HAP-1 (cell line): ENCODE measurements at places on chromosomes 7 and 10.

DNA sequence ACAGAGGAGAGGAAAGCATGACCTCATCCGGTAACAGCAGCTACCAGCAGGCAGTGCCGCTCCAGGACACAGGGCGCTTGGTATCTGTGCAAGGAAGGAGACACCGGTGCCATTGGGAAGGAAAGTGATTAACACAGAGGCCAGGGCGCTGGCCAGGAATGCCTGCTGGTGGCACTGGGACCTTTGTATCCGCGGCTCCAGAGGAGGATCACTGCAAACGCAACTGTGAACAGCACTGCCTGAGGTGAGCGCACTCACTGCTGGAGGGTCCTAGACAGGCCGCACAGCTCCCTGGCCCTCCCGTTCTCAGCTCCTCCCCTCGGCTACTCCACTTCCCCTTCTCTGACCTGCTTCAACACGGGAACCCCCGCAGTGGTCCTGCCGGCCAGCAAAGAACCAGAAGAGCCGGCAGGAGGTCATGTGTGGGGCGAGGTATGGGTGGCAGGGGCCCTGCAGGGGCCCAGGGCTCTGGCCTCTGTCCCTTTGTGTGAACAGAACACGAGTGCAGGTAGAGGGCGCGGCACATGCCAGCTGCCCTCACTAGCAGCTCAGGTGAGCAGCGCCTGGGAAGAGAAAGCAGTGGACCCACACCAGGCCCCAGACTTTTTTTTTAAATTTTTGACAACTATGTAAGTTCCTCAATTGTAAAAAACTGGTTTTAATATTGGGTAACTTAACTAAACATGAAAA, 107.6 kb downstream of the VIPR2 start:
- no peak for DNase-seq

DNA sequence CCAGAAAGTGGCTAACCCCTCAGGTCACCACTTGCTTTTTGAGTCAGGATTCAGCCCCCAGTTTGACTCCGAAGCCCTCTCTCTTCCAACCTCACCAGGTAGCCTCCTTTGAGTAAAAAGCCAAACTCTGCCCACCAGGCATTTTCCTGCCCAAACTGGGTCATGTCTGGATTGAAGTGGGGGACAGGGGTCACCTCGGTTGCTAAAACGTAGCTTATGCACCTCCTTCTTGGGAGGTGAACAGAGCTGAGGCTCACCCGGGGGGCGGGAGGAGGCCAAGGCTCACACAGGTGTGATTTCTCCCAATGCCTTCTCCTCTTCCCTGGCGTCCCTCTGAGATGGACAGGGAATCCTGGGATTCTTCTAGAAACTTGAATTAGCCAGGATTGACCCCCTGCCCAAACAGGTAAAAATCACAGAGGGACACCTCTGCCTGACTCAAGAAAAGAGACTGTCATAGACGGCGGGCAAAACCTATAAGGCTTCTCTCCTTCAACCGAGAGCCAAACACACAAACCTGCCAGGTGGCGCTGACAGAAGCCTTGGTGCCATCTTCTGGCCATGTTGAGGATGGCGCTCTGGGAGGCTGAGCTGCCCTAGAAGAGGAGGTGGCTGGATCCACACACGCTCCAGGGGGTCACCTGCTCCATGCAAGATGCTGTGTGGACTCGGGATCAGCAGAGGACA, 51.6 kb downstream of the PRLHR start:
- peak; percentile 48 for DNase-seq

DNA sequence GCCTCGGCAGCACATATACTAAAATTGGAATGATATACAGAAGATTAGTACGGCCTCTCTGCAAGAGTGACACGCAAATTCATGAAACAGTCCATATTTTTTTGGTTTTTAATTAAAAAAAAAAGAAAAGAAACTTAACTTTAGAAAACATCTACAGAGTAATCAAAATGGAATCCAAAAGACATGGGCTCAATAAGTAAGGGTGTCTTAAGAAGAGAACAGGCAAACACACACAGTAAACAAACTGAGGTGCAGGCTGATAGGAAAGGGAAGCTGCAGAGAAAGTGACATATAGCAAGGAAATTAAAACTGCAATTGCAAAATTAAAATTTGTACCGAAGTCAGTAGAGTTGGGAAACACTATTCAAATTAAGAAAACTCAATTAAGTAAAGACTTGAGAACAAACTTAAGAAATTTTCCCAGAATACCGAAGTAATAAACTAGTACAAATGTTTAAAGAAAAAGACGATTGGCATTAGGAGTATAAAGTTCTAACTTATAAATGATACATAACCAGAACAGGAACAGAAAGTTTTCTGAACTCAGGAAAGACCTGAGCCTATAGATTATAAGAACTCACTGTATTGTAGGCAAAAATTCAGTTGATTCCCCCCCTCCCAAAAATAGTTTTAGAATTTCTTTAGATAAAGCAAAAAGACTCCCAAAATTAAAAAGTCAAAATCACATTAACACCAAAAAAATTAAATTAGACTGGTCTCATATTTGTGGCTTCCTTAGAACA, 16.3 kb downstream of the MTPN start:
- DNase-seq, result no peak

DNA sequence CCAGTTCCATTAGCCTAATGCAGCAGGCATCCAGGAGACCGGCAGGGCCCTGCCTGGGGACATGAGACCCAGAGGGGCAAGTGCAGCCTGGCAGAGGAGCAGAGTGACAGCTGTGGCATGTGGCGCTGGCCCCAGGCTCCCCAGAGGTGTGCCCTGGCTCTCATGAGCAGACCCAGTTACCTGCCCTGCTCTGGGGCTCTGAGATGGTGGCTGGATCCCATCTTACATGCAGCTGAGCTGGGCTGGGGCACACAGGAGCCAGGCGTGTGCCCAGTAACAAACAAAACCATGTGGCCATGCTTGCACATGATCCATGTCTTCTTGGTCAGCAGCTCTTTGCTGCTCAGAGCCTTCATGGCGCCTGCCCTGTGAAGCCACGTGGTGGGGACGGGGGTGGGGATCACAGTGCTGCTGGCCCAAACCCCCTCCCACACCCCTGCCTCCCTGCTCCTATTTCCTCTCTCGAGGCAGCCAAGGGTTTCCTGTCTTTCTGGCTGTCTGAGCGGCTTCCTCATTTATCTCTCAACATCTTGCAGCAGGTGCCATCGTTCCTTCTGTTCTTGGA, 40.3 kb upstream of the GTF2I start:
- no peak for DNase-seq

GRCh38 chr7:112970771-112971170, 115.9 kb downstream of the GPR85 start:
- DNase-seq, result no peak

DNA sequence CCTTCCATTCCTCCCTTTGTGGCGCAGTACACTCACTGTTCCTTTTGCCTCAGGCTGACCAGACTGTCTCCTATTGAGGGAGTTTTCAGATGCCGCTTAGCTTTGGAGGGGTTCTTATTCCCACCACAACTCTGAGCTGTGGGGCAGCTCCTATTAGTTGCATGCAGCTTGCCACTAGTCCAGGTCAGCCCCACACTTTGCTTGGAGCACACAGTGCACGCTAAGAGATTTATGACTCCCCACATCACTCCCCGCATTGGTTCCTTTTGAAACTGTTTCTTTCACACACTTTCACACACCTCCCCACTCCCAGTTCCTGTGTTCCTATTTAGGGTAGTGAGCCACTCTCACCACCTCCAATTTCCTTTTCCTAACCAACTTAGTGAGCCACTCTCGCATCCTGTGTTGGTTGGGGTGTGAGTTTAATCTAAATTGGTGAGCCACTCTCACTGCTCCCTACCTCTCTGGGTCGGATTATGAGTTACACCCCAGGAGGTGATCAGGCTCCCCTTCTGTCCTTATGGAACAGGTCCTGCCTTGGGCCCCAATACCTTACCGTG, 10.4 kb upstream of the ZNF485 start:
- DNase-seq, result no peak

- peak; percentile 77 for DNase-seq
Observed at GRCh38 chr10:24723788-24724380, at the start of gene ARHGAP21. TSS of gene ARHGAP21 (minus strand) at chr10:24723887. CDS start at chr10:24721899, 1,988 bp downstream.

GRCh38 chr10:110354322-110354766, 49.6 kb upstream of the SMNDC1 start:
- DNase-seq, result peak; percentile 9

GRCh38 chr7:69109246-69109645, 489.0 kb upstream of the AUTS2 start:
- DNase-seq, result no peak
